ENCODE measurements at places on chromosomes 1 and 21.

- no peak for DNase-seq
These were observed 40.8 kb upstream of the KCTD3 start for GRCh38 chr1:215526147-215526845.

- DNase-seq = no peak
These were observed 32.1 kb upstream of the PDE9A start for GRCh38 chr21:42621166-42621818.

GRCh38 chr1:209544098-209544497 lies 39.4 kb upstream of the CAMK1G start:
- no peak for DNase-seq

DNA sequence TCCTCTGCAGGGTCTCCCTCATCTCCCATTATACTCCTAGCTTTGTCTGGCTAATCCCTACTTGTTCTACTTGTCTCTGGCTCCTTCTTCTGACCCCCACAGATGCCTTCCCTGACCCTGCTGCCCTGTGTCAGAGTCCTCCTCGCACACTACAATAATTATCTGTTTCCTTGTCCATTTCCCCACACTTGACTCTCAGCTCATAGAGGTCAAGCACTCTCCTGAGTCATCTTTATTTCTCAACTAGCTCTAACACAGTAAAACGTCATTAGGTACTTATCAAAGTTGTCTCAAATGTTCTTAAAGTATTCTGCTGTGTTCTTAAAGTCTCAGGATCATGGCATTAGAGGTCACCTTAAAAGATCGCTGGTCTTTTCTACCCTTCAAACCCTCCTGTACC lies 47.1 kb downstream of the C8A start:
- DNase-seq = no peak

GRCh38 chr1:232486454-232487207 lies 143.3 kb downstream of the SIPA1L2 start:
- no peak for DNase-seq

DNA sequence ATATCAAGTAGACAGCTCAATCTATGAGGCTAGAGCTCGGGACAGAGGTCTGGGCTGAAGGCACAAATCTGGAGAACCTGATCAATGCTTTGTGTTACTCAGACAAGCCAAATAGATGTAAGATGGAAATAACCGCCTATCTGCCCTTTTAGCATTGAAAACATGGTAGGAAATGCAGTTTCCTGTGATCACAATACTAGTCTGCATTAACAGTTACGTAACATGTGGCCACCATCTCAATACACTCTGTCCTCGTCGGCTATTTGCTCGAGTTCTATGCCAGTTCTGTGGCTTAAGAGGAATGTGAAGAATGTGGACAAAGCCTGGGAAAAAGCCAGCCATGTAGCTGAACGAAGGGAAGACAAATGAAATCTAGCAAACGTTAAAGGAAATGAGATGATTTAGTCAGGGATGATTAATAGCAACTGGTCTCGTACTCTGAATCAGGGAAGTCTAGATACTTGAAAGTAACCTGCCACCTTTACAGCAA lies 73.3 kb downstream of the HSF2BP start:
- DNase-seq = no peak

GRCh38 chr1:183238071-183238470 lies 52.0 kb downstream of the LAMC2 start:
- DNase-seq = no peak

DNA sequence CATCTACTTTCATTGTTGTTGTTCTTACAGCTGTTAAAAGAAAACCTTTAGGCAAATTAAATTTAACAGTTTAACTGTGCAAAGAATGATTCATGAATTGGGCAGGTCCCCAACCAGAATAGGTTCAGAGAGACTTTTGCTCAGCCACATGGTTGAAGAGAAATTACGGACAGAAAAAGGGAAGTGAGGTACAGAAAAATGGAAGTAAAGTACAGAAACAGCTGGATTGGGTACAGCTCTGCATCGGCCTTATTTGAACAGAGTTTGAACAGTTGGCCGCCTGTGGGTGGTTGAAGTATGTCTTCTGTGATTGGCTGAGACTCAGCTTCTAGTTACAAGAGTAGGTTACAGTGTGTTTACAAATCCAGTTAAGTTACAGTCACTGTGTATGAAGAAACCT lies 210.1 kb downstream of the FGGY start:
- no peak for DNase-seq

GRCh38 chr1:40532844-40533424 lies 1.5 kb downstream of the ZNF684 start:
- DNase-seq = no peak

DNA sequence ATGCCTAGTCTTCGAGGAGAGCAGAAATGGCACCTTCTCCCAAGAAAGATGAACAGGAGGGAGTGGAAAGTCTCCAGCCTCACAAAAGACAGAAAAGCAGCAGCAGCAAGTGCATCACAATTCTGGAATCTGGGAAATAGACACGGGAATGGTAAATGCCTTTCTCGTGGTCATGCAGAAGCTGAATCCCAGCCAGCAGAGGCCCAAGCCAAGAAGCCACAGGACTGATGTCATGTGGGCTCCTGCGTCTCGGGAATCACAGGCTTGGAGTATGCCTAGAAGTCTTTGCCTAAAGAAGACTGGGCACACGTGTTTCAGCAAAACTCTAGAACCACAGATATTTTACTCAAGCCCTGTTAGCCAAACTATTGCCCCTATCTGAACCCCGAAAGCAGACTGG lies 260.3 kb upstream of the PLD5 start:
- no peak for DNase-seq

DNA sequence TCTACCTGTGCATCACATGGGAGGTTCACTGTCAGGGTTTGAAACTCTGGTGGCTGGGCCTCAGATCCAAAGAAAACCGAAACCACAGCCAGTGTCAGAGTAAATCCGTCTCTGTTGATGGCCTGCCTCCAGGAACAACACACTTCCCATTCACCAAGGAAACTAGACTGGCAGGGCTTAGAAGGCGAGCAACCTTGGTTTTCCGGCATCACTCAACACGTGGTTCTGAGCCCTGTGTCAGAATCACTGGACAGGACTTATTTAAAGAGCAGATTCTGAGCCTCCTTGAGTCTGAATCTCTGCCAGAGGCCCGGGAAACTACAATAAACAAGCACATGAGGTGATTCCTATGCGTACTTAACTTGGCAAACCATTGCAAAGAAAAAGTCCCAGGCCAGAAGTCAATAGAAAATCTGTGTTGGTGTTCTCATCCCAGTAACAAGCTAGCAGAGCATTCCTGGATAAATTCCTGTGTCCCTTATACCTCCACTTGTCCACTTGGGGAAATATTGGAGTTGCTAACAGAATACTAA lies 70.0 kb downstream of the KCTD3 start:
- no peak for DNase-seq

DNA sequence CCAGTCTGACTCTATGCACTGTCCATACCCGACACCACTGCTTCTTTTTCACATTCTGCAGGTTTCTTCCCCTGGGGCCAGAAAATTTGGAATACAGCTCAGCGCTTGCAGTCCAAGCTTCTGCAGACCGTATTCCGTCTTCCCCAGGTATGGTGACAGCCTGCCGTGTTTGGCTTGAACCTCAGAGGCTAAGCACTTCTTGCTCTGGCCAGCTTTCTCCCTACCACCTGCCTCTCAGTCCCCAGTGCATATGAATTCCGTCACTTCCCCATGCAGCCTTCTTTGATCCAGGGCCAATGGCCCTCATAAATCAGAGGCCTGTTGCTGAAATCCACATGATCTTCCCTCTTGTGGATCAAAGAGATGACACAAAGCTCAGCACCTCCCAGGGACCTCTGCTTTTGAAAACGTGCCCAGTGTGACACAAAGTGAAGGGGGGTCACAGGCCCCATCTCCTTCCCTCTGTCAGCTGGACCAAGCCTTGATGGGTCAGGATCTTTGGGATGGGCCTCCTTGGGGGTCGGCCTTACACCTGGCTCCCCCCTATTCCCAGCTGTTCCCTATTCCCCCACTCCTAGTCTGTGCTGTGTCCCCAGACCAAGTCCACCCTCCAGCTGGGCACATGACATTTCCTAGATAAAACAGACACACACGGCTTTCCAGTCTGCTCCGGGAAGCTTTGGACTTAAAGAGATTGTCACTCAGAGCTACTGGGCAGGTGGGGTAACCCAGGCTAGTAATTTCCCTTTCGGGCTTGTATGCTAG lies 66.6 kb downstream of the HMGB4 start:
- no peak for DNase-seq

DNA sequence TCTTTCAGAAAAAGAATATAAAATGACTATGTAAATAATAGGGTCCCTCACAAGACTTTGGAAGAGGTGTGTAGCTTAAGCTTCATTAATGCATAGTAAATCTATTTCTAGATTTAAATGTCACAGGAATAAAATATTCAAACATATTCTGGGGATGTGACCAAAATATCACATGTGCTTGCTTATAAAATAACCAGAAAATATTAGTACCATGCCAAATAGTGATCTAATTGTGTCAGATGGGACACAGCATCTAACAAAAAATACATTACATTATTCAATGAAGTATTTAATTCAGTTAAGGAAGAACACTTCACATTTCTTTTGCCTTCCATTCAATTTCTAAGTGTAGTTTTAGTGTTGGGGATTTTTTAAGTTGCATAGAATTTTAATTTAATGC lies 179.5 kb downstream of the LRRC40 start:
- DNase-seq = no peak

DNA sequence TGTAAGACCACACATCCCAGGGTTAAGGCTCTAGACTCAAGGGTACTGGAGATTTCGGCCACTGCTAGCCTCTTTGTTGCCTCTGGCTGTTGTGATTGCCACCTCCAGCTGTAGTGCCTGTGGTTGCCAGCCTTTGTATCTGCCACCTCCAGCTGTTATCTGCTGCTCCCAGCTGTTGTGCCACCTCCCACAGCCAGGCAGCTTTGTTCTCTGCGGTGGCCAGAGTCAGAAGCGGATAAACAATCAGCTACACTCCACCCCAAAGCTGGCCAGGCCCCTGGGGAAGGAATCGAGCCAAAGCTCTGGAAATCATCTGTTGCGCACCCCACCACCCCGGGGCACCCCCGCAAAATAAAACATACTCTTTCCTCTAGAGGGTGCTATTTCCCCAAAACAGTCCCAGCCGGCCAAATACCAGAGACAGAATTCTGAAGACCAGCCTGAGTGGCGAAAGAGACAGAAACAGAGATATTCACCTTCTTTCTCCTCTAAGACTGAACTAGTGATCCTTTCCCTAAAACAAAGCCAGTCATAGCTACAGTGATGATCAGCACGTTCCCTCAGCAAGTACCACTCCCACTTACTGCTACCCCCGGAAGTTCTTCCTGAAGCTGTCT lies 14.8 kb upstream of the PIGM start:
- peak; percentile 7 for DNase-seq

DNA sequence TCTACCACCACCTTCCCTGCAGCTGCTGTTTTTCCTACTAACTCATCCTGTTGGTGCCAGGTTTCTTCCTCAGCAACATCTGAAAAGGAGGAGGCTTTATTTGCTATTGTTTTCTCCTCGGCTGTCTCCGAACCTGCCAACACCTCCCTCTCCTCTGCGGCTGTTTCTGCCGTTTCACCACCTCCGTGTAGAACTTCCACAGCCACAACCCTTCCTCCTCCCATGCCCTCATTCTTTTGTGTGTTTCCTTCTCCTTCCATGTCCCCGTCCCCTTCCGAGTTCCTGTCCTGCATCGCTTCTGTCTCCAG lies 59.0 kb upstream of the LRRC53 start:
- DNase-seq = no peak

DNA sequence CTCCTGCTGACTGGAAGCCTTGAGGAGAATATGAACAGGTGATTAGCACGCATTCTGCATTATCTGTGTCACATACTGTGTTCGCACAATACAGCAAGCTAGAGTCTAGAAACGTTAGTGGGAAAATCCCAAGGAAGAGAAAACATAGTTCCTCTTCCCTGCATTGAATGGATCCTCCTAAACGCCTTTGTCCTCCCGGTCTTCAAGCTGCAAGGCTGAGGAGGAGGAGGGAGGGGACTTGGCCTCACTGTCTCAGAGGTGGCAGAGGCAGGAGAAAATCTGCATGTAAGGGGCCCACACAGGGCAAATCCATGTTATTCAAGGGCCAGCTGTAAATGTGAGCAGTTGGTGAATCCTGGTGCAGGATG lies 34.4 kb downstream of the WNT9A start:
- DNase-seq = no peak

DNA sequence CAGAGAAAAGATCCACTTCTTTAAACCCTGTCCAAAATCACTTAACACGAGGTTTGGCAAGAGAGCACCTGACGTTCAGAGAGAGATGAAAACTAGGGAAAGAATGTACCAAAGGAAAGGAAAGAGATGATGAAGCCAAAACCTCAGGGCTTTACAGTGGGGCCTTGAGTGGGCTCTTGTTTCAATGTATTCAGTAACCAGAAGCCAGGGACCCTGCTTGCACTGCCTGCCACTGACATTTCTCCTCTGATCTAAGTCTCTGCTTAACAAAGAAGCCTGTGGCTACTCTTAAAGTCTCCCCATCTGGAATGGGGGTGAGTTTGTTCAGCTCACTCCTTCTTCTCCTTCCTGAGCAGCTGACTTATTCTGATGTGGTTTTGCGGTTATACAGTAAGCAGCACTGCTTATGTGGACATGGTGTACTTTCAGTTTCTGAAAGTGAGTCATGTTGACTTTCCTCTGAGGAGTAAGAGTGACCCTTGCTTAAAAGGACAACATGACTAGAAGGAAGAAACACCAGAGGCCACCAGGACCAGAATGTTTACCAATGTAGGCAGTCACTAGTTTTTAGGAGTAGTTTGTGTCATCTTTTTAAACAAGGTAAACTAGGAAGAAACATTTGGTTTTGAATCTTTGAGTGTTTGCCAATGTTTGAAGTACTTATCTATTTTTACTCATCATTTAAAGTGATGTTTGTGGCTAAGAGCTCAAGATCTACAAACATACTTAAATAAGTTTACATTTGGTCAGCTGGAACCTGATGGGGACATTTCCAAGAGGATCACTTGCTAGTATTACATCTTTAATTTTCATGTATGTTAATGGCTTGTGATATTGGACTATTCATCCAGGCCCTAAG lies 87.4 kb downstream of the FASLG start:
- peak; percentile 21 for DNase-seq

- no peak for DNase-seq
These were observed 13.5 kb downstream of the TNFRSF1B start for GRCh38 chr1:12180315-12180714.
